Spleen (tissue), 13 donors: ENCODE measurements at places on chromosomes 11 and 22. TPM values are rescaled to one million over a fixed set of nuclear protein-coding genes. Genes with fewer than 3 reads are reported as not detected.

Gene MMP3
- not detected for total RNA-seq

Gene ATL3
- total RNA-seq: 45.5 TPM

Gene TMEM179B
- 39.0 TPM for total RNA-seq

Gene GLYAT
- total RNA-seq: not detected

Gene OR8D4
- total RNA-seq: not detected

Gene TECTA
- total RNA-seq: 0.74 TPM

Gene APOL3
- 146 TPM for total RNA-seq

Gene APOBEC3G
- total RNA-seq: 69.0 TPM

Gene ZNF70
- 7.1 TPM for total RNA-seq

Gene TUBA8
- total RNA-seq: 5.5 TPM

Gene FAM83F
- total RNA-seq: not detected

Gene PANX2
- 1.9 TPM for total RNA-seq

Gene AQP11
- 0.32 TPM for total RNA-seq

Gene CRYBB3
- total RNA-seq: not detected

Gene KCNJ1
- total RNA-seq: not detected

Gene RFPL3
- total RNA-seq: not detected

Gene OR56A4
- not detected for total RNA-seq

Gene APOL1
- total RNA-seq: 33.3 TPM

Gene IFITM2
- 1,062 TPM for total RNA-seq

Gene C11orf97
- total RNA-seq: not detected

Gene LRFN4
- 9.6 TPM for total RNA-seq

Gene HEPACAM
- total RNA-seq: not detected

Gene C11orf87
- not detected for total RNA-seq

Gene SLC6A5
- not detected for total RNA-seq

Gene MPEG1
- total RNA-seq: 230 TPM

Gene RIN1
- 9.5 TPM for total RNA-seq

Gene BBOX1
- total RNA-seq: not detected

Gene YPEL4
- total RNA-seq: 8.3 TPM

Gene ROBO4
- 220 TPM for total RNA-seq

Gene KRTAP5-11
- not detected for total RNA-seq

Gene TRIM5
- total RNA-seq: 37.0 TPM

Gene C22orf23
- not detected for total RNA-seq

Gene CASTOR1
- total RNA-seq: 18.9 TPM

Gene MS4A8
- total RNA-seq: not detected

Gene TPBGL
- 0.59 TPM for total RNA-seq

Gene SLC39A13
- 45.6 TPM for total RNA-seq
